ENCODE measurements at places on chromosomes 2 and 18.

DNA sequence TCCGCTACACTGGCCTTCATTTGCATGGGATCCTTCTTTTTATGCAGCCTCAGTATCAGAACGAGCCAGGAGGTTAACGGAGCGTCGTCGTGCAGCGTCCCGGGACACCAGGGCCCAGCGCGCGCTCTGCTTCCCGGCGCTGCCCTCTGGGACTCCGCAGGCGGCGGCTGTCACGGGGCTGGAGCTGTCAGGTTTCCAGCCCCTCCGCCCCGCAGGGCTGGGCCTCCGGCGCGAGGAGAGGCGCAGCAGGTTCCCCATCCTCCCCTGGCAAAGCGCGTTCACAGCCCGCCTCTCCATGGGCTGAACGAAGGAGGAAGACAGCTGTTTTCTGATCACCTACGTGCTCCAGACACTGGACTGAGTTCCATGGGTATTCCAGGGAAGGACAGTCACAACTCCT, 12.5 kb upstream of the PAX8 start:
- no peak for DNase-seq

DNA sequence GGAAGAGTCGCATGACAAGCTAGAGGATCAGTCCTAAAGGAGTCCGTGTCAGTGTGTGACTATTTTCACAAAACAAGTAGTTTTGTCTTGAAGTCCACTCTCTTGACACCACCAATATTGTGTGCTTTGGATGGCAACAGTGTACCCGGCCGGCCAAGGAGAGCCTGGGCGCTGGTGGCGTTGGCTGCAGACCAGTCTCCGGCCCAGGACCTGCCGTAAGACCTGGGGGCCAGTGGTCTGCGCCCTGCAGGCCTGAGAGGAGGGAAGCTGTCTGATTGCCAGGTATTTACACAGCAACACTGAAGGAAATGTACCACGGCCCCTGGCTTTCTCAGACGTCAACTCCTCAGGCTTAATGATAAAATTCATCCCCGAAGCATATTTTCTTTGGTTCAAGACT, 472.4 kb upstream of the SALL3 start:
- no peak for DNase-seq

DNA sequence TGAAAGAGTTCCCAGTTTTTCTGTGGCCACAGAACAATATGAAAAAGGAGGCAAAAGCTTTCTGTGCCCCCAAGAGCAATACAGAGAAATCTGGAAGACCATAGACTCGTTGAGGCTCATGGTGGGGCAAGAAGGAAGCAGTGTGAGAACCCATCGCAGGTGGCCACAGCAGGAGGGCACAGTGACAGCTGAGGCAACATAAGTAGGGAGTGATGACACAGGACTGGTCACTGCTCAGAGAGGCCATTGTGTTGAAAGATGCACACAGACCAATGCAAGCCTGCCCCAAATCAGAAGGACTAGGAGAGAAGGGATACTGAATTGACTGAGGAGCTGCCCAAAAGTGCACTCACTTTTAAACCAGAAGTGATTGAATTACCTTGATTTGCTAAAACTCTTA, 483.6 kb downstream of the EPHA4 start:
- no peak for DNase-seq

DNA sequence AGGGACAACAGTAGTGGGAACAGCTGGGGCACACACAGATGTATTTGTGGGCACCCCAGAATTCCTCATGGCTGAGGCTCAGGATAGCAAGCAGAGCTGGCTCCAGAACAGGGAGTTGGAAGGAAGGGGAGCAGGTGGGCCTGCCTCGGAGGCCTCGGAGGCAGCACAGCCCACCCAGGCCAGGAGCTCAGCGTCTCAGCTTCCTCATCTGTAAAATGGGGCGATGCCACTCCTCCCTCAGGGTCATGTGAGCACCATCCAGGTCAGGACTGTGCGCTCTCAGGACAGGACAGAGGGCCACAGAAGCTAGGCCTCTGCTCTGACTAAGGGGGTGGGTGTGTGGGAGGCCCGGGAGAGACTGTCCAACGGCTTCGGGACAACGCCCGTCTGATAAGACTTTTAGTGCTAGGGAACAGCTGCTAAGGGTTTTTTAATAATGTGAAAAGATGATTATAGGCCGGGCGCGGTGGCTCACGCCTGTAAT, 106.2 kb downstream of the HDAC4 start:
- no peak for DNase-seq

DNA sequence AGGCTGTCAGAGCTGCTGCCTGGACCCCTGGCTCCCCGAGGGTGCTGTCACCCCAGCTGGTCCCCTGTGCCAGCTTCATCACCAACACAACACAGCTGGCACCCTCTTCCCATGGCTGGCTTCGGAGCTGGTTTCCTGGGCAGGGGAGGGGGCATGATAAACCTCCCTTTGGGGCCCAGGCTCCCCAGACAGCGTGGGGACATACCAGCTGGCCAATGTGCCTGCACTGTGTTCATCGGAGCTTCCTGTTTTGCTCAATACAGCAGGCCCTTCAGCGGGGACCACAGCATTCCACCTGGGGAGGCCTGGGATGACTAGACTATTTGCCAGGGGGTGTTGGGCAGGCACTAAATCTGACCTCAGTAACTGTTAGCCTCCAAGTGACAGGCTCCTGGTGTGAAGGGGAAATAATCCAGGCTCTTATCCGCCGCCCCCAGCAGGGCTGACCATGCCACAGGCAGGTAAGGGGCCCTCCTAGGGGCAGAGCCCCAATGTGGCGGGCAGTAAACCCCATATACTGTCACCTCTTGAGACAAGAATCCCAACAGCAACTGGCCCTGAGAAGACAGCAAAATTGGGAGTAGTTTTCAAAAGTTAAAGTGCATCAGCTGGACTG, 44.6 kb downstream of the EMX1 start:
- DNase-seq, result no peak

- no peak for DNase-seq
These were observed 37.5 kb downstream of the NRP2 start for GRCh38 chr2:205719847-205720246.

GRCh38 chr2:29227935-29228675, 112.9 kb downstream of the CLIP4 start:
- no peak for DNase-seq

- no peak for DNase-seq
These were observed 53.2 kb upstream of the GPR45 start for GRCh38 chr2:105188343-105188742.

DNA sequence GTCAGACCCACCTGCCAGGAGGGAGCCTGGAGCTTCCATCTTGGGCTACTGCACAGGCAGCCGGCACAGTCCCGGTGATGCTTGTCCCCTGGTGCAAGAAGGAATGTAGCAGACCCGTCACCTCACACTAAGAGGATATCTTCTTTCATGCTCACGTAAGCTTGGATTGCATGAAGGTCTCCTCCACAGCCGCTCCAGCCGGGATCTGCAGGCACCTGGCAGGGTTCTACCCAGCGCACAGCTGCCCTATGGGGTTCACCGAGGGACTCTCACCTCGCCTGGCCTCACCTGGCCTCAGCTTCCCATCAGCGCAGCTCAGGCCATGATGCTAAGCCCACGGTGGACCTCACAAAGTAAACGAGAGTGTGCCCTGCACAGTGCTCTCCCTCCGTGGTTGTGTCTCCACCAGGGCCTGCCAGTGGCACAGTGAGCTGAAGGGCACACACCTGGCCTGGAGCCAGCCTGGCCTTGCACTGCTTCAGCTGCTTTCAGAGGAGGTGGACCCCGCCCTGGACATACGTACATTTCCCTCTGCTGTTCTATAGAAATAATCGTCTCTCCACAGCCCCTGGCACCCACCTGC, 239.1 kb downstream of the SEPTIN10 start:
- DNase-seq, result no peak

GRCh38 chr2:219541611-219542180, 1.9 kb downstream of the CHPF start:
- DNase-seq, result no peak

Measured in amniotic stem cell (primary cell).